ENCODE measurements at places on chromosomes 16 and 17.

DNA sequence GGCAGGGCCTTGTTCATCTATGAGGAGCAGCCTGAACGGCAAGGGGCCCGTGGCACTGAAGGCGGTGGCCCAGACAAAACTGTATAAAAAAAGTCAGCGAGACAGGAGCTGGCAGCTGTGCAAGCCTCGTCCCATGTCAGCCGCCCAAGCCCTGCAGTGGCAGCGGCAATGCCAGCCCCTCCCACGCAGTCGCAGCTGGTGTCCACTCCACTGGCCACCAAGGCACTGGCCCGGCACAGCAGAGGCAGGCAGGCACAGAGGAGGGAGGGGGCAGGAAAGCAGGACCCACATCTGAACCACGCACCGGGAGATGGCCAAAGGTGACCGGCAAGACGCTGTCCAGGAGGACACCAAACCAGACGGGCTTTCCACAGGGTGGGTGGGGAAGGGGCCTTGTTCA lies 15.9 kb upstream of the C16orf95 start:
- DNase-seq: no peak

GRCh38 chr16:4695473-4696171 lies 2.3 kb downstream of the NUDT16L1 start:
- DNase-seq: no peak

DNA sequence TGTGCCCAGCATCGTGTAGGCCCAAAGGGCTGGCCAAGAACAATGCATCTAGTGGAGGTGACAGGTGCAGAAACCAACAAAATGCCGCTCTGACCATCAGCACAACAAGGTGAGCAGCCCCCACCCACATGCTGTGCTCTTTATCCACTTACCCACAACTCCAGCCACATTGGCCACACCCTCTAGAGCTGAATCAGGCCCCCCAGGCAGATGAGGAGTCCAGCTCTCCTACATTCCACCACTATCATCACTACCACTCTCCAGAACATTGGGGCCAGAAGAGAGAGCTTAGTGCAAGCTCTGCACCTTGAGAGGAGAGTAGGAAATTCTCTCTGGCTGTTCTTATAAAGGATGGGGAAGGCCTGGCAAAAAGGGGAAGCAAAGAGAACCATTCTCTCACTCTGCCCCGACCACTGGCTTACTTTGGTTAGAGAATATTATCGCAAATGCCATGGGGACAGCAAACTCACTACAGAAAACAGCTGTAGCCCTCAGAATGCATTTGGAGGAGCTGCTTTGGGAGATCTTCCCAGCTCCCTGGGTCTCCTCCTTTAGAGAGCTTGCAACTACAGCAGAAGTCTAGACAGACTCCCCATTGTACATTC lies 75.0 kb downstream of the TMEM132E start:
- no peak for DNase-seq

DNA sequence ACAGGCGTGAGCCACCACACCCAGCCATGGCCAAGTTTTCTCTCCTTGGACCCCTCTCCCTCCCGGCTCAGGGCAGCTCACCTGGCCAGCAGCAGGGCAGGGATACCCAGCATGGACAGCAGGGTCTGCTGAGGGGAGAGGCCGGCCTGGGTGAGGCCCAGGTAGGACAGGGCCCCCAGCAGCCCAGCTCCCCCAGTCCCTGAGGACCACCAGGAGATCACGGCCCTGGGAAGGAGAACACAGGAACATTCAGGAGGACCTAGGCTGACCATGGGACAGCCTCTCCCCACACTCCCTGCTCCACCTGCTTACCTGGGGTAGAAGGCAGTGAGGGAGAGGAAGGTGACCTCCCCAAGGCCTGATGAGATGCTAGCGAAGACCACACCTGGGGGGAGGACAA lies 5.6 kb downstream of the CLN3 start:
- DNase-seq: no peak

DNA sequence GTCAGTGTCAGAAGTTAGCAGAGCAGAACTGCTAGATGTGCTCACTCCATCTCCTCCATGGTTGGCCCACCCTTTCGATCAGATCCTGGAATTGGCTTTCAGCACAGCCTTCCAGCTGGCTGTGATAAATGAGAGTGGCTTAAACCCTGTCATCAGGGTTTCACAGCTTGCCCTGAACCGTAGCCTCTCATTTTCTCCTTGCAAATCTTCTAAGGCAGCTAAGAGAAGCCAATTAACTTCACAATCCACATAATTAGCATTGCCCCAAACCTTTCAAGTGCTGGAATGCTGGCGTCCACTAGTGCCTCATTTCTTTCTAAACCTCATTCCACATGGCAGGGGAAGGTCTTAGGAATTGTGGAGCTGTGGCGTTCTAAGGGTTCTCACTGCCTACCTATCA lies 21.7 kb downstream of the MILR1 start:
- no peak for DNase-seq

DNA sequence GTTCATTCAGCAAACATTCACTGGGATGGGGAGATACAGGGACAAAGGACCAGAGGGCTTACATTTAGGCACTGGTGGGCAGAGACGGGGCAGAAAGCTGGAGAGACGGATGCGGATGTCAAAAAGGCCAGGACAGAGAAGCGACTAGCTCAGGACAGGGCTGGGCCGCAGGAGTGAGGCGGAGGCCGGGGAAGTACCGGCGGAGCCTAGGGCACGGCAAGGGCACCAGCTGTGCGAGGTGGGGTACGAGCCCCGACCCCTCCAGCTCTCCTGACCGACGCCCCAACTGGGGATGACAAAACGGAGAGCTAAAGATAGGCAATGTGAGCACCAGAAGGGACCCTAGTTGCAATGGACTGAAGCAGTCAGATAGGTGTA lies 3.9 kb upstream of the SGCA start:
- no peak for DNase-seq

DNA sequence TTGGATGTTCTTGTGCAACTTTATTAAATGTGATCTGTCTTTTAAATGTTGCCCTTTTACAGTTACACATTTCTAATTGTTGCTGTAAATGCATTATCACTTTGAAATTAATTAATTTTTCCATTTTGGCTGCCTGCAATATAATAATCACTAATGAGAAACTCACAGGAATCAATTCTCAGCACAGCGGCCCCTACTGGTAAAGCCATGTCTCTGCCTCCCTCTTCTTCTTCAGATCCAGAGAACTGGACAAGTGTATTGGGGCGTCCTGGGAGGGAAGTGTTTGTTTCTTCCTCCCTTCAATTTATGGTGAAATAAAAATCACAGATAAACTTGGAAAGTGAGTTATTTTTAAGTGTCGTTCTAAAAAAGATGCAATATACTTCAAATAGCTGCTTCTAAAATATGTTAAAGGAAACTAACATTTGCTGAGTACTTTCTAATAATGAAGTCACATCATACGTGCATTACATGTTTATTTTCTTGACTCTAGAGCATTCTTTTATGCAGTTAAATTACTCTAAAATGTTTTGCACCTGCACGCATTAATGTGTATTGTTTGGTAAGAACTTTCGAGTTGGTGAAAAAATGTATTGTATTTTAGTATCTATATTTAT lies 338.0 kb downstream of the WWOX start:
- DNase-seq: no peak

DNA sequence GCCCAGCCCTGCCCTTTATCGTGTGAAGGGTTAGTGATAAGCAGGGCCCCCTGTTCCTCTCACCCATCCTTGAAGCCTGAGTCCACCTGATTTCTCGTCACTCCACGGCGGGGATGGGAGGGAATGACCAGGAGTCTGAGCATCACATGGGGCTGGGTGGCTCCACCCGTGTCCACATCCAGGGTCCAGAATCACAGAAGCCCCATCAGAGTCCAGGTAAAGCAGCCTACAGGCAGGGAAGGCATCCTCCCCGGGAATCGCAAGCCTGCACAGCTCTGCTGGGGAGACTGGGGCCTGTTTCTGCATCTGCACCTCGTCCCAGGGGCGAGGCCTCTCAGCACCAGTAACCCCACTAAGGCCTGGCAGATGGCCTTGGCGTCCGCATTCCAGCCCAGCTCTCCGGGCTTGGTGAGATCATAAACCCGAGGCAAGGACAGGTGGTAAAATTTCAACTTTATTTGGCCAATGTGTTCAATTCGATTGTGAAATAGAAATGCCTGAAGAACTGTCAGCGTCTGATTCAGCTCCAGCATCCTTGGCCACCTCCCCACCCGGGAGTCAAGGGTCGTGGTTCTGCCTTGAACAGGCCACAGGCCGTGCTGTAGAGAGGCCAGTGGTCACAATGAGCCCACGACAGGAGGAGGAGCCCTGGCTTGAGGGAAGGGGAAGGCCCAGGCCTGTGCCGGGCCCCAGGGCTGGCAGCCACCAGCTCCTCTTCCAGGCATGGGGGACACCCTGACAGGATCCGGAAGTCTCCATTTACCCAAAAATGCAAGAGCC lies 8.1 kb upstream of the PPP1R27 start:
- no peak for DNase-seq

DNA sequence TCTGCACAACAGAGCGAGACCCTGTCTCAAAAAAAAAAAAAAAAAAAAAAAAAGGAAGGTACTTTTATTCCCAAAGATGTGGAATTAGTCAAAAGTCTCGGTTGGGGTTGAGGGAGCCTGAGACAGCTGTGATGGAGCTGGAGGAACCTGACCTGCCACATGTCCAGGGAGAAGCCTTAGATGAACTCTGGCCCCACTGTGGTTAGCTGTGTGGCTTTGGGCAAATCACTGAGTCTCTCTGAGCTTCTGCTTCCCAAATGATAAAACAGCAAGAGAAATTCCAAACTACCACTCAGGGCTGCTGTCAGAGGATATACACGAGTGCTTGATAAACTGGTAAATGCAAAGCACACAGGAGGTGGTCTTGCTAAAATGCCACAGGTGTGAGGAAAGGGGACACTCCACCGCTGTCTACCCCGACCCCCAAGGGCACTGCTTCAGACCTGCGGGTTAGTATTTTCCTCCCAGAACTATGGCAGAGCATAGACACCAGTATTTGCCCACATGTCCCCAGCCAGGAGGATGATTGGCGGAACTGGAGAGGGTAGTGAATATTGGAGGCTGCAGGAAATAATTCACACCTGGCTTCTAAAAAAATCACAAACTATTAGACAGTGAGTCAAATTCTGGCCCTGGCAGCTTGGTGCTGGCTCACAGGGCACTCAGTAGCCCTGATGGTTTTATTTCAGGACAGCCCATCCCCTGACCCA lies 14.7 kb downstream of the DRC3 start:
- no peak for DNase-seq

- no peak for DNase-seq
Measured at GRCh38 chr16:70527315-70527996, 3.8 kb downstream of the SF3B3 start.

DNA sequence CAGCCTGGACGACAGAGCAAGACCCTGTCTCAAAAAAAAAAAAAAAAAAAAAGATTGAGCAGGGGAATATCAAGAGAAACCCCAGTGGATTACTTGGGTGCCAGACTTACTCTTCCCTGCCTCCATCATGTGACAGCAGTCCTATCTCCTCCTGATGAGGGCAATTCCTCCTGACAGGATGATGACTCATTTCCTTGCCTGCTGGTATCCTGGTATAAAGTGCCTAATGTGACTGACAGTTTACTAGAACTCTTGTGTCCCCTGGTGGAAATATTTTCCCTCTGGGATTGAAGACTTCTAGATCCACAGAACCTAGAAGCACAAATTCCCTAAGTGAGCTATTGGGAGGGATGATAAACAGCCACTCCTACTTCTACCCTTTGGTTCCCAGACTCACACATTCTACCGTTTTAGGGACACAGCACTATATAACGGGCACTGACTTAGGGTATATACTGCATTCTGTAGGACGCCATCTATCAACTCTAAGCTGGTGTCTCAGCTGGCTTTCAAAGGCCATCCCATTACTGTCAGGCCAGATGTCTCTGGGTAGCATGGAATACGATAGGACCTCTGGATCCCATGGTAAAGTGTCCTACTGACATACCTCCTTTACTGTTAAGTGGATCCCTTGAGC lies 114.6 kb upstream of the MED13 start:
- DNase-seq: no peak

DNA sequence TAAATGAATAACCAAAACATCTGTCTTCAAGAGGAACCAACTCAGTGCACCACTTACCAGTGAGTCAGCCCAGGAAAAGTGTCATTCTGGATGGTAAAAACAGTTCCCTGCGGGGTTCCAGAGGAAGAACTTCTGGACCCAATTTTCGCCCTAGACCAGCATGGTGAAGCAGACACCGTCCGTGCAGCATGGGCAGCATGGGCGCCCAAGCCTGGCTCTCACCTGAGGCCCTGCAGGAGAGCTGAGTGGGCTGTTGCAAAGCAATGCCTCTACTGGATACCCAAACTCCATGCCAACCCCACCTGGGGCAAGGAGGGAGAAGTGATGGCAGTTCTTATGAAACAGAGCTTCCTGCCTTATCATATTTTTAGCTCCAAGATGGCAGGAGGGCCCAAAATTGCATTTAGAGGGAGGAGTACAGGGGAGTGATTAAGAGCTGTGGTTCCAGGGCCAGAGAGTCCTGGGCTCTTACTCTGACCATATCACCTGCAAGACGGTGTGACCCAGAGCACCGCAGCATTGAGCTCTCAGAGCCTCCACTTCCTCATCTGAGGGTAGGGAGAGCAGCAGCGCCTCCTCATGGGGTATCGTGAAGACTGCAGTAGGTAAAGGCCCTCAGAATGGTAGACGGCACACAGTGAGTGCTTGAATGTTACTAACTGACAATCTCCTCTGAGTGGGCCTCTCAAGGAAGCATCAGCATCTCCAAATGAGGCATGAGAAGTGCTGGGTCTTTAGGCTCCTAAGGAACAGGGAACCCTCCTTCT lies 16.6 kb upstream of the INPP5K start:
- peak; percentile 18 for DNase-seq

- DNase-seq: no peak
Measured at GRCh38 chr17:57527221-57528057, 217.7 kb downstream of the CCDC182 start.

GRCh38 chr17:13541032-13541480 lies 60.7 kb downstream of the HS3ST3A1 start:
- no peak for DNase-seq

- DNase-seq: no peak
Measured at GRCh38 chr16:84633622-84634021, 14.7 kb upstream of the KLHL36 start.

DNA sequence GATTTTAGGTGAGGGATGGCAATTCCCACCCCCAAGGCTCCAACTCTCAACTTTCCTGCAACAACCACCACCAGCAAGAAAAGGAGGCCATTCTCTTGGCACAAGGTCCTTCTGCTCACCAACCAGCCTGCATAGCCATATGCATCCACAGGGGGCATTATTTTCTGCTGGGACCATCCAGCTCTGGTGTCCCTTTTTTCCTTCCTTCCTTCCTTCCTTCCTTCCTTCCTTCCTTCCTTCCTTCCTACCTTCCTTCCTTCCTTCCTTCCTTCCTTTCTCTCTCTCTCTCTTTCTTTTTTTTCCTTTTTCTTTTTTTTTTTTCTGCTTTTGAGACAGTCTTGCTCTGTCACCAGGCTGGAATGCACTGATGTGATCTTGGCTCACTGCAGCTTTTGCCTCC lies 21.1 kb upstream of the COX10 start:
- DNase-seq: no peak

- DNase-seq: no peak
Measured at GRCh38 chr16:88494335-88495154, 41.5 kb downstream of the ZFPM1 start.

GRCh38 chr17:64326030-64326419 lies 63.0 kb upstream of the TEX2 start:
- DNase-seq: no peak
